ENCODE measurements at places on chromosomes 12 and 14.

- peak; percentile 87 for DNase-seq
Observed at GRCh38 chr12:16573398-16574077, 32.4 kb downstream of the LMO3 start.

GRCh38 chr14:103127861-103128598, 4.8 kb downstream of the TNFAIP2 start:
- no peak for DNase-seq

GRCh38 chr12:108930155-108930554, 50.3 kb downstream of the DAO start:
- DNase-seq: no peak

- no peak for DNase-seq
Observed at GRCh38 chr12:17507336-17507735, 582.7 kb downstream of the RERGL start.

DNA sequence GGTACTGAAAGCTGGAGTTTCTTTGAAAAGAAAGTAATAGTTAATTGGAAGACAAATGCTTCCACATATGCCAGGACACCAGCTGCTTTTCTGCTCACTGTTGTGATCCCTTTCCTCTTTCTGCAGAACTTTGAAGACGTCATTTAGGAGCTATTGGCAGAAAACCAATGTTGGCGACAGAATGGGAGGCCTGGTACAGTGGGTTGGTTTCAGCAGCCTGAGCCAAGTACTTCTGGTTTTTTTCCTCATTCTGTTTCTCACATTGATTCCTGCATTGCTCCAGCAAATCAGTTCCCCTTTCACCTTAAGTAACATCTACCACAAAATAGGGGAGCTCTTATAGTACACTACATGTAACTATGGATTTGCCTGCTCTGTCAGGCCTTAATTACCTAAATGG, 96.9 kb downstream of the FIGNL2 start:
- peak; percentile 42 for DNase-seq

DNA sequence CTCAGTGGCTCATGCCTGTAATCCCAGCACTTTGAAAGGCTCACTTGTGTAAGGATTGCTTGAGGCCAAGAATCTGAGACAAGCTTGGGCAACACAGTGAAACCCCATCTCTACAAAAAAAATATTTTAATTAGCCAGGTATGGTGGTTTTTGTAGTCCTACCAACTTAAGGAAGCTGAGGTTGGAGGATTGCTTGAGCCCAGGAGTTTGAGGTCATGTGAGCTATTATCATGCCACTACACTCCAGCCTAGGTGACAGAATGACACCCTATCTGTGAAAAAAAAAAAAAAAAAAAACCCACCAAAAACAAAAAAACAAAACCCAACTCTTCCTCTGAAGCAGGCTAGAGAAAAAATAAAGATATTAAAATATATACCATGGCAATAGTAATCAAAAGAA, 41.2 kb downstream of the TMEM116 start:
- no peak for DNase-seq

- no peak for DNase-seq
Observed at GRCh38 chr14:79915406-79915805, 295.9 kb downstream of the DIO2 start.

- no peak for DNase-seq
Observed at GRCh38 chr14:76909266-76909665, 83.1 kb downstream of the LRRC74A start.

- DNase-seq: no peak
Observed at GRCh38 chr12:101089271-101089670, 120.8 kb downstream of the SLC5A8 start.

Measured in fibroblast of pulmonary artery (primary cell).